ENCODE measurements at places on chromosomes 6 and 20. TPM values are rescaled to one million over a fixed set of nuclear protein-coding genes. Genes with fewer than 3 reads are reported as not detected.

GRCh38 chr6:113731541-113731940 is 125.6 kb upstream of the MARCKS start:
- no peak for DNase-seq

DNA sequence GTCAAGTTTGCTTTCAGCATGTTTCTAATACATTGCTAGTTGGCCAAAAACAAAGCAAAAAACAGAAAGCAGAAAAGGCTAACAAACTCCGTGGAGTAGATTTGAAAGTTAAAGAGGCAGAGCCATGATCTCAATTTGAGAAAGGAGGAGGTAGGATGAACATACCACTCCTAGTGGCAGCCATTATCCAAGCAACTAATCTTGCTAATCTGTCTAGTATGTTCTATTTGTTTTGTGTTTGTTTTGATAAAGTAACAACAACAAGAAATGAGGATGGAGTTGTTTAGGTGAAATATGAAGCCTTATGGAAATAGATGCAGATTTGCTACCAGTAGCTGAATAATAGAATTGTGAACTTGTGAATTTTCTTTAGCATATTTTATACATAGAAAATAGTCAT is 295.5 kb upstream of the PRDM1 start:
- DNase-seq, result no peak

DNA sequence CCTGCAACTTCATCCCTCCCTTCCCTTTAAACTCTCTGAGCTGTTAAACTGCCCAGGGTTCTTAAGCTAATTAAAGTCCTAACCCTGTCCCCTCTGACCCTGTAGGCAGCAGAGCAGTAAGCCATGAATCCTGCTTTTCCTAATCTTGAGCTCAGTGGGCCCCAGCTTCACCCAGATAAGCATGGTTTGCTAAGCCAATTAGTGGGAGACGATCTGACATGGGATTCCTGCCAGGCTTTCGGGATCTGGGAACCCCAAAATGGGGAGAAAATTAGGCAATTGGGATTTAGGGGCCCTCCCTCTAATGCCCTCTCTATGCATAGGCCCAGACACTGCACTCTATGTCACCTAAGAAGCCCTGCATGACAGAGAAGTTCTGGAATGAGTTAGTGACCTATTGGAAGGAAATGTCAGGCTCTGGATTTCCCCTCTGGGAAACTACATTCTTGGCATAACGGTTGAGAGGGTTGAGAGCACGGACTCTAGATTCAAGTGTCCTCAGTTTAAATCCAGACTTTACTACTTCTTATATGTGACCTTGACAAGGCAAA is 4.6 kb downstream of the XKR7 start:
- DNase-seq, result no peak

- no peak for DNase-seq
Observed at GRCh38 chr6:163207431-163208383, 206.8 kb upstream of the QKI start.

DNA sequence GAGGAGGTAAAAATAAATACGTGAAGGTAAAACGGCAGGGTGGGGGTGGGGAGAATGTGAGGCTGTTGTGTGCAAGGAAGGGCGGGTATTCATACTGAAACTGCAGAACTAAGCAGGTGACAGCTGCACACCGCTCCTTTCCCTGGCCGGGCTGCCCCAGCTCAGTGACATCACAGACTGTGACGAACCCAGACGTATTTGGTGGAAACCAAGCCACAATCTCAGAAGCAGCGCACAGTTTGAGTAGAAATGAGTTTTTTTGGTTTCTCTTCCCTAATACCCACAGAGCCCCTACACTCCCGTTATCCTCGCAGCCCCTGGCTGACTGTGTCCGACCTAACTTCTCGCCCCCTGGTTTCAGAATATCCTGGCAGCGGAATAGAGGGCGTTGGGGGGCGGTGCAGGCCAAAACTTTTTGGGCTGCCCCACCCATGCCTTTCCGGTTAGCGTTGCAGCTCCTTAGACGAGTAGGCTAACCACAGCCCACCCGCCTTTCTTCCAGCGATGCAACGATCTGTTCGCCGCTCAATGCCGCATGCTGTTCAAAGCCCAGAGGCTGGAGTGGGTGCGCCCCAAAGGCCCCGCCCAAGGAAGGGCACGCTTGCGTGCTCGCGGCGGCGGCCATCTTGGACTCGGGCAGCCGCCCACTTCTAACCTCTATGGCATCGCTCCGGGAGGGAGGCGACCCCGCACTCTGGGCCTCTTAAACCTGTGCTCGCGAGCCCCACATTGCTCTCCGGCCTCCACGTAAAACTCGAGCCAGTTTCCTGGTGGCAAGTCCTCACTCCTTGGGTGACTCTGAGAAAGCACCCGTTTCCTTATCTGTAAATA is 9.1 kb downstream of the BAK1 start:
- DNase-seq, result peak; percentile 93

DNA sequence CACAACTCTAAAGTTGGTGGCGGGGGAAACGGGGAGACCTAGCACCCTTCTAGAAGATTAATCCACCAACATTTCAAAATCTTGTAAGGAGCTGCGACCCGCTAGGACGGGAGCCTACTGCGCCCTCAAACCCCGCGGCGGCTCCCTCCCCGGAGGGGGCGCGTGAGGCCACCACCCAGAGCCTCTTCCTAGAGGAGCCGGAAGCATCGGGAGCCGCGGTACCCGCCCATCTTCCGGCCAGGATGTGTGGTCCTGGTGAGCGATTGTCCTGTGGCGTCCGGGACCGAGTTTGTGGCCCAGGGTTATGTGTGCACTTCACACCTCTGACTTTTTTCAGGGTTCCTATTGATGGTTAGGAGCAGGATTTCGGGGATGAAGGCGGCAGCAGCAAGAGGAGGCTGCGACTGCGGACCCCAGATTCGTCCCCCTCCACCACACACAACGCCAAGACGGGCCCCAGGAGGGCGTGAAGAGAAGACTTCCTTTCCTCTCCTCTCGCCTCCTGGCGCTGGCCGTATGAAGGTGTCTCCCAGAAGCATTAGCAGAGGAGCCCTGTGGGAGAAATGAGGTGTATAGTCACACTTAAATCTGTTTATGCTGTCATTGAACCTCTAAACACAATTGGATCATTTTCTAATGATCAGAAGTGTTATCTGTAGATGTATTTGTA is 10.7 kb downstream of the ZNF165 start:
- DNase-seq, result peak; percentile 27

DNA sequence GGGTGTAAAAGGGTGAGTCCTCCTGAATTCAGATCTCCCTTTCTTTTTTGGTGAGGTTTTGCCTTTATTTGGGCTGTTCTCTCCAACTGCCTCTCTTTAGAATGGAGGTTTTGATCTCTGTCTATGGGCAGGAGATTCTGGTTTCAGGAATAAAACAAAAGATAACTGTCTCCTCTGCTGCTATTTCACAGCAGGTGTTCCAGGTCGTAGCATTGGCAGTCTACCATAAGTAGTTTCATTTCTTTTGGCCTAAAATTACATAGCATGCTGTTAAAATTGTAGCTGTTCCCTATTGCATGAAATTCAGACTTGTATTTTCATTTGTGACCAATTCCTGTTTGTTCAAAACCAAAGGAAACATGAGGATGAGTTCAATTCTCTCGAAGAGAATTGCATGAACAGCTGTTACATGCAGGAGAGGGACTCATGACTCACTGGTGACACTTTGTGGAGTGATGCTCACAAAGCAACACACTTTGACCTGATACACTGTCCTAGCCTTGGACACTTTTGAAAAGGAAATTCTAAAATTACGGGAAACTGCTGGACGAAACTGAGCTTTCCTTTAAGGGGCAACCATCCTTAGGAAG is 76.8 kb upstream of the SIRPG start:
- peak; percentile 6 for DNase-seq

DNA sequence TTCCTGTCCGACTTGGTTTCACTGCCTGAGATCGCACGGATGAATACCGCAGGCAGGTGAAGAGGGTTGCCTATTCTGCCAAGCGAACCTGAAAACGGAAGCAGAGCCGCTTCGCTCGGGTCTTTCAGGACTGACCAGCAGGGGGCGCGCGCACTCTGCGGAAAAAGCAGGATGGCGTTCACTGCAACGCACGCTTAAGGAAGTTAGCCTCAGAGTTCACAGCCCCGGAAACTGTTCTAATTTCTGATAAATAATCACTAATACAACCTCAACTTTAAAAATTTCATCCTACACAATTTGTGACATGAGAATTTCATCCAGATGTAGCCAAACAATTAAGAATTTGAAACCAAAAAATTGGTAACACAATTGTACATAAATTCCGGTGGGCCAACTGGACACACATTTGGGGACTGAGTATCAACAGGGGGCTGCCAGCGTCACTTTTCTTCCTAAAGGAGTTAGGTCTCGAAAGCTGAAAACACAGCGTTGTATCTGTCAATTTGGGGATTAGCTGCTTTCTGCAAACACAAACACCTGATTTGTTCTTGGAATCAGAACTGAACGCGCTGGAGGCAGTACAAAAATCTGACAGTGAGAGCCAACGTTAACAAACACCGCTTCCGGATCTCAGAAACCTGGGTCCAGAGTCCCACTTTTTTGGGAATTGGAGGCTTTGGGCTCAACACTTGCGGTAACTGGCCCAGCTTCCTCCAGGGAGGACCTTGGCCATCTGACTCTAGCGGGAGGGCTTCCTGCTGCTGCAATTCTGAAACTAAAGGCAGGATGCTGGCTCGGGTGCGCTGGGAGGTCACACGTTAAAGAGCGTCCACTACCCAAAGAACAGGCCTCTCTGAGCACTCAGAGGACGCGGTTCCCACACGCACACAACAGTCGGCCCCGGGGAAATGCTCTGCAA is 8.8 kb downstream of the PXDC1 start:
- DNase-seq, result peak; percentile 70

DNA sequence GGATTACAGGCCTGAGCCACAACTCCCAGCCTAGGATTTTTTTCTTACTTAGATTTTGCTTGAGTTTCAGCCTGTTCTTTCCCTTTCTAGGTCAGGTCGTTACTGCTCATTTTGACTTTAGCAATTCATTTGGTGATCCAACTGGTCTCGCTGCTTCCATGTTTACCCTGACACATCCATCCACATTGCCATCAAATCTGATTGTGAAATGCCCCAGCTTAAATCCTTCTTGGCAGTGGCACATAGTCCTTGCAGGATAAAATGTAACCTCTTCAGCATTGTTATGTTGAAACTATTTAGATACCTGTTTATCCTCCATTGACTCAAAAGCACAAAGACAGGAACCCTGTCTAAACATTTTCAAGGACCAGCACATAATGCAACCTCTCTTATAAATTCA is 77.2 kb downstream of the DNAH8 start:
- DNase-seq, result no peak

- DNase-seq, result no peak
Observed at GRCh38 chr20:3646651-3647050, 16.5 kb downstream of the GFRA4 start.

The DCBLD1 gene
- 7.1 TPM for polyA plus RNA-seq

The SPATA2 gene
- 5.5 TPM for polyA plus RNA-seq

The PGC gene
- polyA plus RNA-seq, result not detected

The TBX18 gene
- polyA plus RNA-seq, result 20.2 TPM
